ENCODE measurements at places on chromosomes 2 and 18.

DNA sequence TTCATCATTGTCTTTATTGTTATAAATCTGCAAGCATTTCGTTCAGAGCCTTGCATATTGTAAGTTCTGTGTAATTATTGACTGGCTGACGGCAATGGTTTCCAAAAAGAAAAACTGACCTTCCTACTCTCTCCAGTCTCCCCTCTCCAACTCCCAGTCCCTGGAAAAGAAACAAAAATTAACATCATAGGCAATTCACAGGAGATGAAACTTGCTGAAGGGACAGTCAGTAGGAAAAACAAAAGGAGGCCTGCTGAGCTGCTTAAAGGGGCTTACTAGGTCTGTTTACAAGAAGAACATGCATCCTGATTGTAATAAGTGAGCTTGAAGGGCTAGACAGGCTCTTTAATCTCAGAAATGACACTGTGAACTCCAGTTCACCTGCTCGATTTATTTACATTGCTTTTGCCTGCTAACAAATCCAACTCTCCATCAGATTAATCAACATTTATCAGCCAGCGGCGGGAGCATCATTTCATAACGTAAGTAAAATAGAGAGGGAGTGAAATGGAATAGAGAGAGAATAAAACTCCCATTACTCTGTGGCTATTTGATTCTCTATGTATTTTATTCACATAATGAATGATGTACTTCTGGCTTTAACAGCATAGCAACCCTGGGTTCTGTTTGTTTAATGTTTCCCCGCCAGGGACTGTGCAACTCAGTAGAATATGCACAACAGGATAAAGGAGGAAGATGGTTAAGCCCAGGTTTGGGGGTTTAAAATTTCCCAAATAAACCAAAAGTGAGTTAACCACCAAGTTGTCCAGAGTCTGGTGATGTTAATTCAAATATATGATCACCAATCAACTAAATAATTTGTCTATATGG is 256.7 kb upstream of the SETBP1 start:
- no peak for DNase-seq

- no peak for DNase-seq
Measured at GRCh38 chr2:197388866-197389587, 45.8 kb downstream of the SF3B1 start.

DNA sequence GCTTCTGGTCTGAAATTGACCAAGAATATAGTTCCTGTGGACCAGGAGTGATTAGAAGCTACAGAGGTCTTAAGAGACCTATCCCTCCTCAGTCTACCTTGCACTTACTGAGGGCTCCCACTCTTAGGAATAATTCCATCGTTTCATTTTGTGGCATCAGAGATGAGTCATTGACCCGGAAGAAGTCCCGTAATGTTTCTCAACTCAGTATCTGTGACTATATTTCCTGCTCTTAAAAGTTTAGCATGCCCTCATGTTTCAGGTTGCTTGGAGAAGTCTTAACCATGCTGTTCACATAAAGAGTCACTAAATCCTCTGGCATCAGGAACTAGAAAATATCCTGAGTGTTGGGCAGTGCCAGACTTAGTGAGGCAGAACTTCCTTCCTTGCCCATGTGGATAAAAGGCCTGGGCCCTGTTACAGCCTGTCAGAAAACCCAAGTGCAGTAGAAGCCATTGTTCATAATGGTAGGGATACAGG is at the start of gene IL36A:
IL36A (plus strand) TSS at position 430 of the 480 bp plus-strand sequence. CDS start 413 bp downstream, outside the sequence.
- no peak for DNase-seq

- DNase-seq: no peak
Measured at GRCh38 chr2:98086491-98087446, at the start of gene VWA3B. Gene VWA3B (plus strand): TSS chr2:98087167. CDS start chr2:98093093, 5,926 bp downstream.

DNA sequence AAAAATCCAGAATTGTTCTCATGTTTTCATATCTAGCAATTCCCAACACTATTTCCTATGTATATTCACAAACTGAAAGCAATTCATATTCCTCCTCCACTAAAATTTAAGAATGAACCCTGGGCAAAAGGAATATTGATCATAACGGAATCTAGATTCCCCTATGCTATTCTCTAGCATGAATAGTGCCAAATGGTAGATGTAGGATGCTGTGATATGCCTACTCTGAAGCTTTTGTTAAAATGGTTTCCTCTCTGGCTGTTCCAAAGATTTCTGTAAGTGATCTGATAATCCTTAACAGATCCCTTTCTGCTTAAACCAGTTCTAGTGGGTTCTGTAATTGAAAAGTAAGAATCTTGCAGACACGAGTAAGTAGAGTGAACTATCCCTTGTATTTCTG is 298.0 kb upstream of the TANK start:
- no peak for DNase-seq

DNA sequence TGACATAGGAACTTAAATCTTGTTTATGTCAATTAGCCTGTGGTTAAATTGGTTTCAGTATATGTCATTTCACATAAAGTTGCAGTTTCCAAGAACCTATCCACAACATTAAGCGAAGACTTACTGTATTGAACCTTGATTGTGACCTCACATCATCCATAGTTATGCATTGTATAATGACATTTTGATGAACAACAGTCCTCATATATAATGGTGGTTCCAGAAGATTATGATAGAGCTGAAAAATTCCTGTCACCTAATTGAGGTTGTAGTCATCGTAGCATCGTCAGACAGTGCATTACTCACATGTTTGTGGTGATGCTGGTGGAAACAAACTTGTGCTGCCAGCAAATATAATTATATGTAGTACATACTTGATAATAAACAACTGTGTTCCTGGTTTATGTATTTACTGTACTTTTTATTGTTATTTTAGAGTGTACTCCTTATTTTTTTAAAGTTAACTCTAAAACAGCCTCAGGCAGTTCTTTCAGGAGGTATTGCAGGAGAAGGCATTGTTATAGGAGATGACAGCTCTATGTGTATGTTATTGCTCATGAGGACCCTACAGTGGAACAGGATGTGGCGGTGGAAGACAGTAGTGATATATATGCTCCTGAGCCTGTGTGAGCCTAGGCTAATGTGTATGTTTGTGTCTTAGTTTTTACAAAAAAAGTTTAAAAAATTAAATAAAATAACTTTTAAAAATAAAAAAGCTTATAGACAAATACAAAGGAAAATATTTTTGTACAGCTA is 56.6 kb downstream of the UBE2E3 start:
- no peak for DNase-seq

DNA sequence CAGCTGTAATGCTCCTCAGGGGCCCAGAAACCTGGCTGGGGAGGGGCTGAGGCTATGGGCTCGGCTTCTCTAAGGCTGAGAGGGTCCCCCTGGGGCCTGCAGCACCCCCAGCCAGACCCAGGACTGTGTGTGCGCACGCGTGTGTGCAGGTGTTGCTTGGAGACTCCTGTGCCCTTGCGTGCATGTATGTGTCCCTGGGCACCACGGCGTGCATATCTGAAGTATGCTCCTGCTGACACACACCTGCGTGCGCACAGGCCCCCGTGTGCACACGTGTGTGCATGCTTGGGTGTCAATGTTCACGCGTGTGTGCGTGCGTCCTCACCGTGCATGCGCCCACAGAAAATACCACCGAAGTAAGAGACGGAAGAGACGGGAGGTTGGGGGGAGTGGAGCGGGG is 14.9 kb upstream of the ECEL1 start:
- DNase-seq: no peak

DNA sequence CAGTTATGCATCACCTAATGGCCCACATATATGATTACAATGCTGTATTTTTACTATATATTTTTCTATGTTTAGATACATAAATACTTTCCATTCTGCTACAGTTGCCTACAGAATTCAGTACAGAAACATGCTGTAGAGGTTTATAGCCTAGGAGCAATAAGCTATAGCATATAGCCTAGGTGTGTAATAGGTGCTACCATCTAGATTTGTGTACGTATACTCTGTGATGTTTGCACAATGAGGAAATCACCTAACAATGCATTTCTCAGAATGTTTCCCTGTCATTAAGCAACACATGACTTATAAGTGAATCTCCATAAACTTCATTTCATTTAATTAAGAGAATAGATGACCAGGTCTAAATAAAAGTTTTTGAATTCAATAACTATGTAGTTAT is 43.5 kb downstream of the SLC38A11 start:
- no peak for DNase-seq

DNA sequence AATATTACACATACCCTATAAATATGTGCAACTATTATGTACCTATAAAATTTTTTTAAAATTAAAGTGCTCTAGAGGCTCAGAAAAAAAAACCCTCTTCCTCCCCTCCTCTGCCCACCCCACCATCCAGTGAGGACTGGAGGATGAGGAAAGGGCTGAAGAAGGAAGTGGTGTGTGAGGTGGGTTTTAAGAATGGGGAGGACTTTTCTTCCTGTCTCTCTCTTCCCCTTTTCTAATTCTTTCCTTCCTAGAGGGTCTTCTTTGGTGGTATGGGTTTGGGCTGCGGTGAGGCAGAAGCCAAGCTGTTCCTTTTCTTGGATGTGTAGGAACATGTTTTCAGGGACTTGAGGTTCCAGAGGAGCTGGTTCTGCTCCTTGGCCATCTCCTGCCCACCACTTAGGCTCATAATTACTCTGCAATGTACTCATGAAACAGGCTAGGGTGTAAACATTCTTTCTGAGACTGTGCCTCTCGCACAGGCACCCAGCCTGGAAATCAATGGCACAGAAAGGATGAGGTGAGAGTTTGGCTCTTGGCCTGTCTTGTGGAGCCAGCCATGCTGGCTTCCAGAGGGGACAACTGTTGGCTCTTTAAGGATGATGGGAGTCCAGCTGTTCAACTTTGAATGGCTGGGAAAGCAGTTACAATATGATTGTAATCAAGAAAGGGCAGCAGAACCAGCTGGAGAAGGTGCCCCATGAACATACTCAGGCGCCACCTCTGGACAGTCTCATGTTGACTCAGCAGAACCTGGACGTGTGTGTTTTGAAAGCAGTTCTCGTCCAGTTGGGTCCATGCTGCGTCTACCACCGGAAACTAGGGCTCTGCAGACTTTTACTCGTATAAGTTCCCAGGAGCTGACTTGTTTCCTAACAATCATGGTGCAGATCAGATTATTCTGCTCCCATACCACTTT is 38.3 kb downstream of the IL1RL2 start:
- DNase-seq: no peak

GRCh38 chr18:11520536-11520935 is 88.9 kb upstream of the SLC35G4 start:
- DNase-seq: no peak

- no peak for DNase-seq
Measured at GRCh38 chr18:40243607-40244006, 1711.4 kb upstream of the PIK3C3 start.

- no peak for DNase-seq
Measured at GRCh38 chr2:120334068-120334467, 11.9 kb upstream of the INHBB start.

DNA sequence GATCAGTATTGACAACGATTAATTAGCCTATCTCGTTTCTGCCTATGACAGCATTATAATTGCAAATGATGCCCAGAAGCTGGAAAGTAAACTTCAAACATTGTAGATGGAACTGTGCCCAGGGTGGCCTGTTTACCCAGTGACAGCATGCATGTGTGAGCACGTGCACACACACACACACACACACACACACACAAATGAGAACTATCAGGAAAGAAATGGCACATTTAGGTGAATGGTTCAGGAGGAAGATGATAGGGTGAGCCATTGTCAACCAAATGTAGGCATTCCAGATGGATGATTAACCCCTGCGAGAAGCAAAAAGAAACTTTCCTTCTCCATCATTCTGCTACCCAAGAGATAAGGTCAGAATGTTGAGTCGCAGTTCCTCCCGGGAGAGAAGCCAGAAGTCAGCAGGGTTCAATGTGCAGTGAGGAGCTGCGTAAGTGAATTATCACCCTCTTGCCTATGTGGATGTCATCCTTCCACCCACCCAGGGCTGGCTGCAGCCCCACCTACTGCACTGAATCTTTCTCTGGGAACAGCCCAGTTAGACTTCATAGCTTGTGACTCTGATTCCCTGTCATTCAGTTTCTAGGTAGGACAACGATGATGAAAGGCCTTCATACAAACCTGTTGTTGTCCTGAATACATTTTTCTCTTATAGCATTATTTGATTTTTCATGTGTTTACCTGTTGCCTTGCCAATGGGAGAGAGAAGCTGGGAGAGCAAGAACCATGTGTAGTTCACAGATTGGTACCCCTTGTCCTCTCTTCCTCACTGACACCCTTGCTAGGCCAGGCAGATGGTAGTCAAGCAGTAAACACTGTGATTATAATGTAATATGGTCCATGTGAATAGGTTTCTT is 3.5 kb upstream of the APOB start:
- DNase-seq: no peak

DNA sequence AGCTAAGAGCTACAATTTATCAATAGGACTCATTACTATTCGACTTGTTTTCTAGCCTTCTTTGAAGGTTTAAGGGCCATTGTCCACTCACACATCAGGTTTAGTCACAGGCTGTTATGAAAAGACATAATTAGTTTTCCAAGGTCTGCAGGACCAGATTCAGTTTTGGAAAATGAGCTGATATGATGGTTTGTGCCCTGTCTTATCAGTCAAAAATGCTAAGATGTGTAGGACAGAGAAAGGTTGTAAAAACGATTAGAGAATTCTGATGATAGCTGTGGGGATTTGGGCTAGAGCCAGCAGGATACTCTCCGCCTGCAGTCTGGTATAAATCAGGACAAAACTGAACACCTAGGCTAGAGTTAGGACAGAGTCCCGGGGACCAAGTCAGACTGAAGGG is 213.3 kb downstream of the LRRTM1 start:
- DNase-seq: no peak

GRCh38 chr18:35050028-35050546 is 8.9 kb downstream of the MAPRE2 start:
- DNase-seq: no peak

DNA sequence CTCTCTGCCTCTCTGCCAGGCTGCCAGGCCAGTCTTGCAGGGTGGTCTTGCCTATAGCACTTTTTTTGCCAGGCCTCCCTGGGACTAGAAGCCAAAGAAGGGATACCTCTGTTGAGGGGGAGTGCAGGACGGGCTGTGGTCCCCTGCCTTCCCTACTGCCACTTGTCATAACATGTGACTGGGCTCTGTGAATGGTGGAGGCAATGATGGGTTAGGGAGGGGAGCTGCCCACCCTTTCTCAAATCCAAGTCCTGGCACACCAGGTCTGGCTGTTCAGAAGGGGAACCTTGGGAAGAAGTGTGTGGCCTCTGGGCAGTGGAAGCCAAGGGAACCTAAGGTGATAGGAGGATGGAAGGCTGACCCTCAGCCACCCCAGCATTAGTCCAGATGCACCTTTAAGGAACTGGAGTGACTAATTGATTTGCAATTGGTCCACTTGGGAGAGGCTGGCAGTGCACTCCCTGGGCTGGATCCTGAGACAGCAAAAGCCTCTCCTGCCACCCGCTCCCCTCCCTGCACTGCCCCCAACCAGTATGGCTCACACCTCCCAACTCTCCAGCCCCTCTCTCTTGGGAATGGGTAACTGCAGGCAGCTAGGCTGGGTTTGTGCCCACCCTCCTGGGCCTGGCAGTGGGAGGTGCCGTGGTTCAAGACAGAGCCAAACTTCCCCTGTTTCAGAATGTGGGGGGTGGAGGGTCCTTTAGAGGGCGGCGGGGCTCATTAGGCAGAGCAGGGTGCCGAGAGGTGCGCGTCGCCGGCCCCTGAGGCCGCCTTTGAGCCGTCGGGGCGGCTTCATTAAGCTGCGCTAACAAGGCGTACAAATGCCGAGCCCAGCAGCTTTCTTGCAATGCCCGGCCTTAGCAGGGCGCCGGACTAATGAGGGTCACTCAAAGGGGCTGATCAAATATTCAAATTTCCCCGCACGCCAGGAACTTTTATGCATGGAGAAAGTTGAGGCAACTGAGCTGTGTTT is 4.5 kb upstream of the SIX3 start:
- no peak for DNase-seq

- no peak for DNase-seq
Measured at GRCh38 chr18:46502444-46502843, 154.6 kb downstream of the LOXHD1 start.

GRCh38 chr2:136008205-136008865 is 22.9 kb upstream of the DARS1 start:
- DNase-seq: peak; percentile 83

- DNase-seq: no peak
Measured at GRCh38 chr2:172655091-172655837, 80.4 kb upstream of the RAPGEF4 start.
